ENCODE measurements at places on chromosomes 2 and 18.
A peak's percentile ranks its signal among the peaks of the same experiment; 100 is the strongest.

- no peak for DNase-seq
These were observed 81.1 kb downstream of the LPIN1 start for GRCh38 chr2:11827547-11827946.

DNA sequence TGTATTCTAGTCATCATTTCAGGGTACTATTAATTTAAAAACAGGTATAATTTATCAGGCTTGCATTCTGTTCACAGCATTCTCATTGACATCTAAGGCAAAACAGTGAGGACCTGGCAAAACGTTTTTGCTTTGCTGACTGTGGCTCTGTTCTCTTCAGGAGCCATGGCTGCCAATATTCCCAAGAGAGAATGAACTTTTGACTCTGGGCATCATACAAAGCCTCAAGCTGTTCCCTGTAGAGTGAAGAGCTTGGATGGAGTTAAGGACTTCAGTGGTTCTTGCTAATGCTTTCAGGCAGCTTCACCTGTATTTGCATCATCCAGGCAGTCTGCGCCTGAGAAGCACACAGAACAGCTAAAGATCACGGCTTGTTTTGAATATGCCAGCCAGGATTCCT lies 65.9 kb upstream of the CAVIN2 start:
- DNase-seq: no peak

DNA sequence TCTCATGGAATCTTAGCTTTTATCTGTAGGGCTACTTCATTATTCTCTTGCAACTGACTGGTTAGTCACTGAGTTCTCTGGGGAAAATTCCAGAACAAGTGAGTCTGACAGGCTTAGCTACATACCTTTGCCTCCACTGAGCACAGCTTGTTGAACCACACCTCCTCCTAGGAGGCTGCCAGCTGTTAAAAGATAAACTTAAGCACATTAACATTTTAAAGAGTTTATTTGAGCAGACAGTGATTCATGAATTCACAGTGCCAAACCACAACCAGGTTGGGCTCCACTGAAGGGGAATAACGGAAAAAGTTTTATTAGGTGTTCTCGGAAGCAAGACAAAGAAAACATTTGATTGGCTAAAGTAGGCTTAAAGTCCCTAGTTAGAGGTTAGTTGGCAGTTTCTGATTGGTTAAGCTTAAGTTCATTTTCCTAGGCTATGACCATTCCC lies 12.5 kb upstream of the SLC38A11 start:
- DNase-seq: no peak

DNA sequence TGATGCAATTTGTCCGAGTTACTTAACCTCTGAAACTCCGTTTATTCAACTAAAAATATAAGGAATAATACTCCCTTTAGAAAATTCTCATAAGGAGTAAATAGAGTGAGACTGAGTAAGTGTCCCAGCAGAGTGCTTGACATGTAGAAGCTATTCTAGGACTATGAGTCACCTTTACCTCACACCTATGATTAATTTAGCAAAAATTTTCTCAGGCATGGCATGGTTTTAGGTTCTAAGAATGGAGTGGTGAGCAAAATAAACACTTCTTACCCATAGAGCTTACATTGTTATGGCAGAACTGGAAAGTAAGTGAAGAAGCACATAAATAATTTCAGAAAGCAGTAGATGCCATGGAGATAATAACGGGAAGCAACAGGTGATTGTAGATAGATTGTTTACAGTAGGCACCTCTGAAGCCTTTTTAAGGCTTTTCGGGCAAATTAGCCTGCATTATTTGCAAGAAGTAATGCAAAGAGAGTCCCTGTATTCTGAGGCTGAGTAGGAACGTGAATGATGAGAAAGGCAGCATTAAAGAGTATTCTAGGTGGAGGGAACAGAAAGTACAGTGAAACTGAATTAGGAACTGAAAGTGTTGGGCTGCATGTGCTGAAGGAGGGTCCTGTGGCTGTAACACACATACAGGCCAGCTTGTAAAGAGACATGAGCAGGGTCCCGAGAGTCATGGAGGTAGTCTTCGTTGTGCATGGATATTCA lies 209.2 kb downstream of the ZNF407 start:
- DNase-seq: peak; percentile 4

DNA sequence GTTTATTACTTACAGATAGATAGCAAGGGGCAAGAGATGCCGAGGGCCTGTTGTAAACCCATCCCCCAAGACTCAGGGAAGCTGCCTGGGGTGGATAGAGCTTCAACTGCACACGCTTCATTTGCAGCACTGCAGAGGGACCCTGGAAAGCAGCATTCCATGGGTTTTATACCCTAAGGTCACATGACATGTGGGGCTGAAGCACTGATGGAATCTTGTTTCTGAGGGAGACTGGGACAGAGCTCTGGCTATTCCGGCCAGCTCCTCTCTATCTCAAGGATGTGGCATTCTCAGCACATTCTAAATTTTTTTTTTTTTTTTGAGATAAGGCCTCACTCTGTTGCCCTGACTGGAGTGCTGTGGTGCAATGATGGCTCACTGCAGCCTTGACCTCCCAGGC lies 300.1 kb downstream of the MYCN start:
- DNase-seq: no peak

DNA sequence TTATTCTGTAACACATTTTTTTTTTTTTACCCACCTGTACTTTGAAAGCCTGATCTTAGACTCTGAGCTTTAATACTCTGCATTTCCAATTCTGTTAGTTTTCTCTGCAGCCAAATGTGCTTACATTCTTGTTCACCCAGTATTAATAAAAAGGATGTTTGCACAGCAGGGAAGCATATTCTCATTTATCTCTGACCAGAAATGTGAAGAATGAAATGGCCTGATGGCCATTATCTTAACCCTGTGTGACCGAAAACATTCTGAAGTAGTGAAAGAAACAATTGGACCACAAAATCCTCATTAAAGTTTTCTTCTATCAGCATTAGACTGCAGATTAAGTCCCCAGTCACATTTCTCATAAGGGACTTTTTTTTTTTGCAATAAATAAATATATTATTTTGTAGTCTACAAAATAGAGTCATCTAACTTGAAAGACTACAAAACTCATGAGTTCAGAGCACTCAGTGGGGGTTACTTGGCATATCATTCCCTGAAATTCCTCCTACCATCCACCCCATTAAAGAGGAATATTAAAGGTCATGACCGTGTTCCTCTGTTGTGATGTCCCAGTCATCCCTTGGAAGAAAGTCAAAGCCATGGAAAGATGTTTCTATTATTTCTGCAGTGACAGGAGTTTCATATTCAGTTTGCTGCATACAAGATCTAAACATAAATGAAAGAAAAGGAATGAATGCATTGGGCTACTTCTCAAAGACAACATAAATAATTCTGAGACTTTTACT lies 364.4 kb downstream of the RND3 start:
- DNase-seq: no peak

GRCh38 chr2:216086207-216086893 lies 4.6 kb downstream of the TMEM169 start:
- DNase-seq: no peak

DNA sequence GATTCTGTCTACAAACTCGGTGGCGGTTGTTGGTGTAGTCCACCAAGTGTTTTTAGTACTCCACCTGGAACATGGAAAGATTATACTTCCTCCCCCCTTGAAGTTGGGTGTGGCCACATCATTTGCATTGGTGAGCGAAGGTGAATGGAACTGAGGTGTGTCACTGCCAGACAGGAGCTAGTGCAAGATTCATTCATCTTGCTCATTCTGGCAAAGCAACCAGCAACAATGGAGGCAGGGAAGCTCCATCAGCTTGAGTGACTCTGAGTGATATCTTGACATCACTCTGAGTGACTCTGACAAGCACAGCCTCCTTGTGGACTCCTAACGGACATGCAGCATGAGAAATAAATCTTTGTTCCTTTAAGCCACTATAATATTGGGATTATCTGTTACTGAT lies 54.7 kb upstream of the SLC1A4 start:
- DNase-seq: no peak

DNA sequence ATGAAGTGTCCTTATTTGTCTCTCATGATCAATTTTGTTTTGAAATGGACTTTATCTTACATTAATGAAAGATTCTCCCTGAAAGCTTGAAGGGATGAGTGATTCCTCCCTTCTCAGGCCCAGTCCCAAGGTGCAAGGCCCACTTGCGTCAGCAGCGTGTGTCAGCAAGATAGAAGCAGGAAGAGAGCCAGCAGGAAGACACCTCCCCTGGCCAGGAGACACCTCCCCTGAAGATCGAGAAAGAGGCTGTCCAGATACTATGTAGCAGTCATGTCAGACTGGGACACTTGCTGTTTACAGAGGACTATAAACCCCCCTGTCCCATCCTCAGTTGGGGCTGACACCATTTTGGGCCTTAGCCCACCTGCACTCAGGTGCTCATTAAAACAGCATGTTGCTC lies 38.3 kb downstream of the TIMM21 start:
- no peak for DNase-seq

GRCh38 chr18:47968006-47968676 lies 37.7 kb upstream of the SMAD2 start:
- no peak for DNase-seq

GRCh38 chr2:158745067-158745865 lies 49.9 kb upstream of the DAPL1 start:
- DNase-seq: no peak

- no peak for DNase-seq
These were observed 14.8 kb downstream of the MBD2 start for GRCh38 chr18:54209471-54210180.

DNA sequence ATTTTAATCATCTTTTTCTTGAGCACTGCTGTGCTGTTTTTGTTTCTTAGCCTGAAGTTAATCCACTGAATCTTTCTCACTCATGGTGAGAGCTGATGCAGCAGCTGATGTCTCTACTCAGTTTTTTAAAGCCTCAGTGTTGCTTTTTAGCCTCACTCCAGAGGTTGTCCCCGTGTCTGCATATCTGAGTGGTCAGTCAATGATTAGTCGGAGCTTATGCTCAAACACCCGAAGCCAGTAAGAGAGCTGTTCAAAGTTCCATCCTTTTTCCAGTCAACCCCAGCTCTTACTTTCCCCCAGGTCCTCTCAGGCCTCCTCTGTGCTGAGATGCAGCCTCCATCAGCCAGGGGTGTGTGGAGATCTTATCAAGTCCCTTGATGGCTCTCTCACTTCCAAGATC lies 81.1 kb downstream of the MBOAT2 start:
- DNase-seq: no peak

- no peak for DNase-seq
These were observed 261.5 kb downstream of the PTGR3 start for GRCh38 chr18:74947417-74947816.

DNA sequence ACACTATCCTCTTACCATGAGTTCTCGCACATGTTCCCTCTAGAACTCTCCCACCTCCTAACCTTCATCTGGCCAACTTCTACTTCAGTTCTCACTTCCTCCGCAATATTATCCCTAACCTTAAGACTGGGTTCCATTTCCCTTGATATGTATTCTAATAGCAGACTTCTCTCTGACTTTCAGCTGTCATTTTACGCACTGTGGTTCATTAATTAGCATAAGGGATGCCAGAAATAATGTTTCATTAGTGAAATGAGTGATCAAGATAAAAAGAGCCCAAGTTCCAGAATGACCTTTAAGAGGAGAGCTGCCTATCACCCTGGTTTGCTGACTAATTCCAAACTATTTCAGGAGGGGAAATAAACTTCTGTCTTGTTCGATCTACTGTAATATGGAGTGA lies 108.6 kb upstream of the CCDC150 start:
- DNase-seq: no peak

- DNase-seq: no peak
These were observed 81.3 kb upstream of the KYNU start for GRCh38 chr2:142796161-142796560.

- no peak for DNase-seq
These were observed 50.8 kb downstream of the ATOH8 start for GRCh38 chr2:85804583-85804982.

- no peak for DNase-seq
These were observed 28.8 kb upstream of the TMEM18 start for GRCh38 chr2:705971-706511.

DNA sequence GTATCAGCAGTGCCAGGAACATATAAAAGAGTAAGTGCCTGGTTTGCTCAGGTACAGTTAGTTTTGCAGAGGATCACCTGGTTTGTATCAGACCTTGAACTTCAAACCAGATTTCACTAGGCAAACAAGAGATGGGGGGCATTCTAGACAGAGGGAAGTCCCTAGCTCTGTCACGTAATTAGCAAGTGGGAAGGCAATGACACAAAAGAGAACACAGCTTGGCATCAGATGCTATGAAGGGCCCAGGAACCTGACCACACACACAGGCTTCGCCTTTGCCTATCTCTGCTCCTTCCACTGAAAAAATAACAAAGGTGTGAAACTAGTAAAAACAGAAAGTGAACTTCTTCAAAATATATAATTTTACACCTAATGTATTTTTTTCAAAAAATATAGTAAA lies 62.6 kb downstream of the CERKL start:
- no peak for DNase-seq

- DNase-seq: no peak
These were observed 430.0 kb downstream of the SLC4A3 start for GRCh38 chr2:220057391-220057790.

DNA sequence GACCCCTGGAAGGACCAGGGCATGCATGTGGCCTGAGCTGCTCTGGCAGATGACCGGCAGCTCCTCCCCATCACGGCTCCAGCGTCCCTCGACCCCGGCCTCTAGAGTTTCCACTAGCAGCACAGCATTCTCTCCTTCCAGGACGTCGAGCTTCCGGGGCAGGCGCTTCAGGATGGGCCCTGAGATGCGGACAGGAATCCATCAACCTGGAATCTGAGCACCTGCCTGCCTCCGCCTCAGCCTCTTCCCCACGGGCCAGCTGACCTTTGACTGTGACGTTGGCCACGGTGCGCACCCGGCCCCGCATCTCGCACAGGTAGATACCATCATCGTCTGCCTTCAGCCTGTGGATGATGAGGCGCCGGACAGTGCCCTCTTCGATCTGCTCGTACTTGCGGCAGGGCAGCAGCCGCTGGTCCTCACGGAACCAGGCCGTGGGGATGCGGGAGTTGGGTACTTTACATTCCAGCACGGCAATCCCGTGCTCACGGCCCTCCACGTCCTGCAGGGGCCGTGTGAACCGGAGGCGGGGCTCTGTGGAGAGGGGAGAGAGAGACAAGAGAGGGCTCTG lies 3.5 kb downstream of the OBSL1 start:
- DNase-seq: no peak
